Panc1 (cell line): ENCODE measurements at places on chromosomes 3 and 15. TPM values are rescaled to one million over a fixed set of nuclear protein-coding genes. Genes with fewer than 3 reads are reported as not detected.

Gene KBTBD8
- total RNA-seq: 0.98 TPM

Gene FAM107A
- 0.08 TPM for total RNA-seq

- DNase-seq: no peak
Measured at GRCh38 chr3:24264011-24264410, 230.6 kb downstream of the THRB start.

GRCh38 chr3:142563496-142563997, 15.0 kb downstream of the ATR start:
- no peak for DNase-seq

- no peak for DNase-seq
Measured at GRCh38 chr3:105970283-105970682, 101.5 kb upstream of the CBLB start.

DNA sequence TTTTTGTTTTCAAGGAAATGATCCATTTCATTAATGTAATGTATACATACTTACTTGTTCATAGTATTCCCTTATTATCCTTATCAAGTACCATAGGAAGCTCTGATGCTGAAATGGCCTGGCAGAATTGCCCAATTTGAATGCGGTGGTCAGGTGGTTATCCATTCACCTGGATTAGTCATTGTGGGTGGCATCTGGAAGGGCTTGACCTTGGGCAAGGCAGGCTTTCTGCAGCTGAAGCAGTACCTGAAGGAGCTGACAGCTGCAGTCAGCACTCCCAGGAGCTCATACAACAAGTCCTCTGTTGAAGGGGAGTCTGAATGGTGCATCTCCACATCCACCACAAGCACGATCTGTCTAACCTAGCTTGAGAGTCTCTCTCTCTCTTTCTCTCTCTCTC, 12.2 kb upstream of the IQCF5 start:
- no peak for DNase-seq

DNA sequence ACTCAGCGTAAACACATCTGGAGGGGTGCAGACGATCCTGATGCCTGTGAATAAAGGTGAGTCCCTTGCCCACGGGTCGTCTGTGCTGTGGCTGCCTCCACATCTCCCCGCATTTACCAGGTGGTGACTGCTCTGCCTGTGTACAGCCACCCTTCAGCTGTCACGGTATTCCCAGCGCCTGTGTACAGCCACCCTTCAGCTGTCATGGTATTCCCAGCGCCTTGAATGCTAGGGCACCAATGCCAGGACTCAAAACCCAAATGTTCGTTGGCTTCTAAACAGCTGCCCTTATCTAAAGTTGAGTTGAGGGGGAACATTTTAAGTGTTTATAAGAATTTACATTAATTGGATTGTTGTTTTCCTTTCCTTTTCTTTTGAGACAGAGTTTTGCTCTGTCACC, 27.4 kb downstream of the MAP6D1 start:
- no peak for DNase-seq

GRCh38 chr15:89646416-89647141, 8.7 kb downstream of the KIF7 start:
- no peak for DNase-seq

DNA sequence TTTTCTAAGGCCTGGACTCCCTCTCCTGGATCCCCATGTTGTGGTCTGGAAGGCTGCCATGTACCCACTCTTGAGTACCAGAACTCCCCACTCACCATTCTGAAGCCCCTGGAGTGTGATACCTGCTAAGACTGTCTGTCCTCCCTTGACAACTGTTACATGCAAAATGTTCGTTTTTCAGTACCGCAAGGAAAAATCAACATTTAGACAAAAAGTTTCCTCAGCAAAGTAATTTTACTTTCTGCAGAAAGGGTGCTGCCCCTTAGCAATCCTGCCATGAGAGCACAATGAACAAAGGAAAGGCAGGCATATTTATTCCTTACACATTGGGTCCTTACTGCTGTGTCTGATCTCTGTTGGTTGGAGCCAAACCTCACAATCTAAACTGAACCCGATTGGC, 7.0 kb upstream of the GK5 start:
- DNase-seq: no peak

GRCh38 chr3:156602424-156602823, 47.5 kb upstream of the SSR3 start:
- no peak for DNase-seq
